ENCODE measurements at places on chromosomes 13 and 19.

DNA sequence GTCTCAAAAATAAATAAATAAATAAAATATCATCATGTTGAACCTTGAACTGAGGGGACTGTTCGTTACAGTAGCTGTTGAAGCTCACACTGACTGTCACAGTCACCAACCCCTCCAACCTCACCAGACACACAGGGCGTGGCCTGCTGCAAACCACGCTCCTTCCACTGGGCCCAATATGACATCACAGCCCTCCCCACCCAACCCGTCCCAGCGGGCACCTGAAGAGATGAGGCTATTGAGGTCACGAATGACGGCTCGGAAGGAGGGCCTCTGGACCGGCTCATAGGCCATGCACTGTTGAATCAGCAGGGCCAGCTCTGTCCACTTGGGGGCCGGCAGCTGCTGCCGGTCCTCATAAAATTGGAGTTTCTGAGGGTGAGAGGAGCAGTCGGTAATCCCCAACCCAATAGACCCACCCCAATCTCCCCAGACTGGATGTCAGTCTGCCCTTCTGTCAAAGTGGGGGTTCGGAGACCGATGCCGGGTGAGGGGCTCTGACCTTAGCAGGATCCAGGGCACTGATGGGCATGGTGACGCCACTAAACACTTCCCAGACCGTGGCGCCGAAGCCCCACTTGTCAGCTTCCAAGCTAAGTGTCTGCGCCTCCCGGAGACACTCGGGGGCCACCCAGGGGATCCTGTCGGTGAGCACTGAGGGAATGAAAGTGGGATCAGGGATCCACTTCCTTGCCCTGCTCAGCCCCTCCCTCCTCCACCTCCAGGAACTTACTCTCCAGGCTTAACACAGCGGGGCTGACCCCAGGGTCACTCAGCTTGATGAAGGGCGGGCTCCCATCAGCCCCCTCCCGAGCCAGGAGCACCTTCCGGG lies 13.2 kb downstream of the JAK3 start:
- DNase-seq = no peak

- DNase-seq = no peak
Measured at GRCh38 chr19:2208975-2209374, 27.2 kb downstream of the PLEKHJ1 start.

- DNase-seq = no peak
Measured at GRCh38 chr19:49327878-49328544, 3.0 kb upstream of the SLC6A16 start.

DNA sequence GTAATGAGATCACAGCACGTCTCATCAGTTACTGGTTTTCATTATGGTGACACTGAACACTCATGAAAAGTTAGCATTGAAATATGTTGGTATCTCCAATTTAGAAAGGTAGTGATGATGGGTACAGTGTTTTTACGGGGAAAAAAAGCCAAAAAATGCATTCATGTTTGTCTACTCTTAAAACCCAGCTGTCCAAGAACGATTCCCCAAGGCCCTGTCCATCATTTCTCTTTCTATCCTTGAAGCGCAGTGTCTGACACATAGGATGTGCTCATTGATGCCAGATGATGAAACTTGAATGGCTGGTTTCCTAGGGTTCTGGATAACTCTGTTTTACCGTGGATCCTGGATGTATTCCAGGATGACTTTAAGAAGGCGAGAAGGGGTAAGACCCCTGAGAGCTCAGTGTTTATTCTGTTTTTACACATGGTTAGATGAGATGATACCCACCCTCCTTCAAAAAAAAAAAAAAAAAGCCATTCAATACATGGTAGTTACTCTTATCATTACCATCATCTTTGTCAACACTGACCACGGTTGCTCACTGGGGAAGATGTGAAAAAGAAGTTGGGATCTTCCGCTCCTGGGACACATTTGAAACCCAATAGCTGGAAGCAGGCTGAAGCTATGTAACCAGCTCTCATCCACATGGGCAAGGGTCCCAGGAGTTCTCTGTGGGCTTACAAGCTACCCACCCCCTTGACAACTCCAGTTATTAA lies 22.5 kb downstream of the SERP2 start:
- DNase-seq = no peak

DNA sequence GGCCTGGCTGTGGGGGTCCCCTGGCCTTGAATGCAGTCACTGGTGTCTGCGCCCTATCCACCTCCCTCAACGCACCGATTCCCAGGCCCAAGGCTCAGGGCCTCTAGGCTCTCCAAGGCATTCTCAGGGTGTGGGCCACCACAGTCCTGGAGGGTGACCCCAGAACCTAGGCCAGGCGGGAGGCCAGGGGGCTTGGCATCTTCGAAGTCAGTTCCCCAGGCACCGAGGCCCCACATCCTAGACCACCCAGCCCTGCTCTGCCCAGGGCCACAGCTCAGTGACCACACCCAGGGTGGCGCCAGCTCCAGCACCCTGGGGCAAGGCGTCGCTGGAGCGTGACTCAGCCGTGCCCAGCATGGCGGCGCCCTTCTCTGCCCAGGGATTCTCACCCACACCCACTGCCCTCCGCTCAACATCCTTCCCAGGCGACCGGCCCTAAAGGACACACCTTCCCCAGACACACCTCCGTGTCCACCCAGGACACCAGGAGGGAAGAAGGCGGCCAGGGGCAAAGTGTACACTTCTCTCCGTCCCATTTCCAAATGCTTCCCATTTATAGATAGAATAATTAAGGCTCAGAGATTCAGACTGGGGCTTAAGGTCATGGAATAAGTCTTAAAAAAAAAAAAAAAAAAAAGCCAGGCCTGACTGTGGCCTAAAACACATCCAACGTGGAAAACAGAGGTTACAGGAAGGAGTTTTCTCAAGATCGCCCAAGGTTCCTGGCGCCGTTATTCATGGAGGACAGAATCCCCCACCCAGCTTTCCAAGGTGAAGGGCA lies 36.4 kb upstream of the NANOS3 start:
- DNase-seq = no peak

GRCh38 chr19:50321831-50322230 lies 7.3 kb downstream of the KCNC3 start:
- no peak for DNase-seq

DNA sequence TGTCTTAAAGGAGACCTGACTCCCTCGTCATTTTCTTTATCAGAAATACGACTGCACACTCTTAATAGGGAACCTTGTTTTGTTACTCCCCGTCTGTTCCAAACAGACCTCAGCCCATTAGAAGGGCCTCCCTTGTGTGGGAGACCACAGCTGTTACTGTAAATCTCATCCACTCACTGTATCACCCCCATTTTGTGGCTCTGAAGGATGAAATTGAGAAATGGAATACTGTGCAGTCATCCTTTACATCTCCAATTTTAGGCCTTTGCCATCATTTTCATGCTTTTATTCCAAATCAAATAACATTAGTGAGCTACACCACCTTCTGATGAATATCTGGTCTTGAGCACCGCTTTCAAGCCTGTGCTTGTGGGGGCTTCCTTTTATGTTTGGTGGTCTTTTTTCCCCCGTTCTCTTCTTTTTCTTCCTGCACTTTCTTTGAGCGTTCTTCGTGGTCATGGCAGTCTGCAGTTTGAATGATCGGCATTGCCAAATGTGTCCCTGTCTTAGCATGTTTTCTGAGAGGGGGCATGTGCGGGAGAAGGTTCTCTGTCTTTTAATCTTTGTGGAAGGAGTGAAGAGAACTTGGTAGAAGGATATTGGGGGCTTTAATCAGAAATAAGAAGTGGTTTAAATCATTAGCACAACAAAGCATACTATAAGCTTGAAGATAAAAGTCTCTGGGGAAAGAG lies 65.8 kb downstream of the GGACT start:
- DNase-seq = no peak

DNA sequence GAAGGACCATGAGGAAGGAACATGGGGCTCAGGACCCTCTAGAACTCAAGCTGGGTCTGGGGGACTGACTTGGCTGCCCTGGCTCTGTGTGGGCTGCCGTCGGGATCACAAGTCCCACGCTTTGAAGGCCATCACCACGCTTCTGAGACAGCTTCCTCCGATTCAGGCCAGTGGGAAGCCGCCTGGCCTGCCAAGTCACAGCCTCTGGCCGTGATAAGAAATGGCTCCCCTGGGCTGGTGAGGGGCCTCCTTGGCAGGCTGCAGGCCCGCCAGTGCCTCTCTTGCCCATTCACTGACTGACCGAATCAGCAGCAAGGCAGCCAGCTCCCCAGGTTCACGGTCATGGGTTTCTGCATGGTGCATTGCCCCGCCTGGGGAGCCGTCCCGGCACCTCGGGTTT lies 48.8 kb downstream of the COMP start:
- DNase-seq = no peak

GRCh38 chr13:40993987-40994386 lies 25.1 kb downstream of the ELF1 start:
- DNase-seq = peak; percentile 70

DNA sequence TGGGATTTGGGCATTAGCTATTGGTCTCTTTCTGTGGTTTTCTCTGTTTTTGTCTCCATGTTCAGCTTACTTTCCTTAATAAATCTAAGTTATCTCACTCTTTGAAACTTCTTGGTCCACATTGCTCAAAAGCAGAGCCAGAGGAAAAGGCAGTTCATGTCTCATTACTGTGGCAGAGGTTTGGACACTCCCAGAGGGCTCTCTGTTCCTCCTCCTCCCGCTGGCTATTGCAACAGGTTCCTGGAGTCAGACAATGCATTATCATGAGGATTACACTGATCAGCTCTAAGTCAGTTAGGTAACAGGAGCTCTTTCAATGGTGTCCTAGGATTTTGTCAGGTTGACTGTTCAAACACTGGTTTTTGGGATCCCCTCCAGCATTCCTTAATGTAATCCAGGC lies 298.8 kb downstream of the NDFIP2 start:
- DNase-seq = no peak

- DNase-seq = no peak
Measured at GRCh38 chr19:13790354-13790753, 4.9 kb upstream of the ZSWIM4 start.

- no peak for DNase-seq
Measured at GRCh38 chr13:111515635-111516034, 195.2 kb downstream of the TEX29 start.

DNA sequence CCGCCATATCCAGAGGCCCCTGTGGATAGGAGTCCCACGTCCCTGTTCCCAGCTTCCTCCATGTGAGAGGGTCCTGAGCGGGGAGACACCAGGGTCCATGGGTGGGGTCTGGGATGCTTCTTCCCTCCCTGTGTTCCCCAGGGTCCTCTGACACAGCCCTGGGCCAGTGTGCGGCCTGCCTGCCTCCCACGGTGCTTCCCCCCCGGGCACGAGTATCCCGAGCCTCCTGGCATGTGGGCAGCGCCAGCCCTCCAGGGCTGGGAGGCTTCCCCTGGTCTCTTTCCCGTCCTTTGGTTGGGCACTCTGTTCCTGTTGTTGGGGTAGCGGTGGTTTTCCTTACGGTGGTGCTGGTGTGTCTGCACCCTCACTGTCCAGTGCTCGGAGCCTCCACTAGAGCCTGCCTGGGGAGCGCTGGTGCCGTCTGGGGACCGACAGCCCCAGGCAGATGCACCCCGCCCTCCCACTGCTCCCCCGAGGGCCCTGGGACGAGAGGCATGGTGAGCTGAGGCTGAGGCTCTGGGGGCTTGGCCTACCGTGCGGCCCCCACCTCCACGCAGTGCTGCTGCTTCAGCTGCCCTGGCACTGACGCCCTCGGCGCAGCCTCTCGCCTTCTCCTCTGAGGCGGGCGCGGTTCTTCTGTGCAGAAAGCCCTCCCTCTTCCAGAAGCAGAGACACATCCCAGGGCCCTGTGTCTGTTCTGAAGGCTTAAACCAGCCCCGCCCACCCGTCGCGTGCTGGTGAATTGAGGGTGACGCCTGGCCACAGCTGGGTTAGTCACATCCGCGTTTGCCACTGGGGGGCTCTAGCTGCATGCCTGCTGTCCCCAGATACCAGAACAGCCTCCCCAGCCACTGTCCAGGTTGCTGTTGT lies 27.9 kb downstream of the PLEKHJ1 start:
- no peak for DNase-seq

- no peak for DNase-seq
Measured at GRCh38 chr19:33248954-33249613, 23.4 kb upstream of the SLC7A10 start.

GRCh38 chr19:17718550-17718946 lies 732 bp upstream of the MAP1S start:
- DNase-seq = no peak

DNA sequence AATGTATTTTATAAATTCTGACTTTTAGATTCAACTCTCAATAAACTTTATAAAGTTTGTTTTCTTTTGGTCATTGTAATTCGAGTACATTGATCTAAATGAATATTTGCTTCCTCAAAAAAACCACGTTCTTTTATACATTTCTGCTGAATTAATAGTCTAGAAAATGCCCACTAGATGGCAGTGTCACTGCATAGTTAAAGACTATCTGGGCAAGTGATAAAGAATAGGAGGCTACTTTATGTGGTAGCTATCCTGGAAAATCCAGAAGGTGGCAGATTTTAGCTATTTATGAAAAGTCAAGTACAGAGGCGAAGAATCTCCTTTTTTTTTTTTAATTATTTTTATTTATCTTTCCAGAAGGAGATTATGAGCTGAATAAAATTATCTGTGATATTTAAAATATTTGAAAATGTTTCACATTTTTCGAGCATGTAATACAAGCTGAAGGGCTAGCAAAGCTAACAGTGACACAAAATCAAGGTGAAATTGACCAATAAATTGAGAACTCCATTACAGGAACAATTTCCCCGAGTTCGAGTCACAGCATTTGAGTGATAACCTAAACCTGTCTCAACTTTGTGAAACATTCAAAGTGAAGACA lies 221.8 kb downstream of the OLFM4 start:
- DNase-seq = peak; percentile 73

- peak; percentile 69 for DNase-seq
Measured at GRCh38 chr19:50368649-50369570, 3.5 kb upstream of the NAPSA start.

DNA sequence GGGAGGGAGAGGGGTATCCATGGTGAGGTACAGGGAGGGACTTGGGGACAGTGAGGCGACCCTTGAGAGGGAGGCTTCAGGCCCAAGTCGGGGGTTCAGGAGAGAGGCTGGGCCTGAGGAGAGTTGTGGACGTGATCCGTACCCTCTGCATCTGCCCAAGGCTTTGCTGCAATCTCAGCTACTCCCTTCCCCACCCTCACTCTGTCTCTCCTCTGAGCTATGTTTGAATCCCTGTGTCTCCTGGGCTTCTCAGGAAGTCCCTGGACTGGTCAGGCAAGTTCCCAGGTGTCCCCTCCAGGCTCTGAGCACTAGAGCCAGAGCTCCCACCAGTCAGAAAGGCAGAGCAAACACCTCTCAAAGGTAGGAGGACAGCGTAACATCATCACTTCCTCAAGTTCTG lies 1.8 kb downstream of the LIN37 start:
- no peak for DNase-seq

- DNase-seq = no peak
Measured at GRCh38 chr13:92500192-92500591, 726.4 kb upstream of the GPC6 start.

DNA sequence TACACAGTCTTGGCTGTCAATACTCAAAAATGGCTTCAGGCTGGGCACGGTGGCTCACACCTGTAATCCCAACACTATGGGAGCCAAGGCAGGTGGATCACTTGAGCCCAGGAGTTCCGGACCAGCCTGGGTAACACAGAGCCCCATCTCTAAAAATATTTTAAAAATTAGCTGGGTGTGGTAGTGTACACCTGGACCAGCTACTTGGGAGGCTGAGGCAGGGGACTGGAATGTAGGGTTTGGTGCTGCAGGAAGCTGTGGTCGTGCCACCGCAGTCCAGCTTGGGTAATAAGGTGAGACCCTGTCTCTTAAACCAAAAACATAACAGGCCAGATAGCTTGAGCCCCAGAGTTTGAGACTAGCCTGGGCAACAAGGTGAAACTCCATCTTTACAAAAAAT lies 6.7 kb upstream of the CHERP start:
- DNase-seq = no peak
